ENCODE measurements at places on chromosomes 5 and 9.
A peak's percentile ranks its signal among the peaks of the same experiment; 100 is the strongest.

GRCh38 chr9:81182431-81182830, 506.9 kb downstream of the TLE1 start:
- no peak for DNase-seq

GRCh38 chr5:139692679-139693308, 44.6 kb downstream of the CXXC5 start:
- DNase-seq, result no peak

DNA sequence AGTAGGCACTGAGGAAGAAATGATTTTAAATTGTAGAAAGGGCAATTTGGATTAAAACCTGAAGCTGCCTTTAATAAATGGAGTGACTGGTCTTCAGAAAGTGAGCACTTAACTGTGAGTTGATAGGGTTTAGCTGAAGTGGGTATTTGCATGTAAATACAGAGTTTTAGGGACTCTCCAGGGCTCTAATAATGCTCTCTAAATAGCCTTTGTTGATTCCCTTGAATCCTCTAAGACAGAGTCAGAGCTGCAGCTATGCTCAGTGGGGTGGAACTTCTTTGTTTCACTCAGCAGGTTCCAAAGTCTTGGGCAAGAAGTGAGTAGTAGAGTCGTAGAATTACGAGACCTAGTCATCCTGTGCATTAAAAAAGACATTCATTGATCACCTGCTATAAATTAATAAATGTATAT, 21.4 kb downstream of the GLRA1 start:
- DNase-seq, result peak; percentile 11

- DNase-seq, result no peak
Observed at GRCh38 chr5:57705769-57706168, 223.2 kb upstream of the ACTBL2 start.

GRCh38 chr9:137387114-137387890, 35.7 kb downstream of the EXD3 start:
- DNase-seq, result no peak

DNA sequence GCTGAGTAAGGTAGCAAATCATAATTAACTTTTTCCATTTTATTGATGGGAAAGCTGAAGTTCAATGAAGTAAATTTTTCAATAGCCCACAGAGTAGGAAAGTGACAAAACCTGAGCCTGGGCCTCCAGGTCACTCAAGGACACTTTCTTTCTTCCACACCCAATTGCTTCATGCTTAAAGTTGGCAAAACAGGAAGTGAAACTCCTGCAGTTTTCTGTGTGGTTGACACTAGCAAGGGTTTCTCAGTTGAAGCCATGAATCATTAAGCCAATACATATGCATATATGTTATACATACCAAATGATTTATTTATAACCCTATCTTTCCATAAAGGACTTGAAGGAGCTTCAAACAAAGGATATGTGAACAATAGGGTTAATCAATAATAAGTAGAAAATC, 13.9 kb downstream of the TLR4 start:
- no peak for DNase-seq

- DNase-seq, result no peak
Observed at GRCh38 chr5:127634007-127634406, 14.9 kb upstream of the CTXN3 start.

DNA sequence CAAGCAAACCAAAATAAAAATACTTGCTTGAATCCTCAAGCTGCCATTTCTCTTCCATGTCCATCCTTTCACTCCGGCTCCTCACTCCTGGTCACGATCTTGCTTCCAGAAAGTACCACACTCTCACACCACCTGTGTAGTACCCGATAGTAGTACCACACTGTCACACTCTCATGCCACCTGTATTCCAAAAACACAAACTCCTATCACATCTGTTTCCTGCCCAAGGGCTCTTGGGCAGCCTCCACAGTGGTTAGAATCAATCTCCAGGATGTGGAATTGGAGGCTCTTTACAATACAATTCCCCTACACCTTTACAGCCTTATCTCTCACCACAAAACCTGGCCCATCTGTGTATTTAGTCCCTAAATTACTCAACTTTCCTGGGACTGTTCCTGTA, 130.6 kb downstream of the GNAQ start:
- DNase-seq, result no peak
